SHP77 treated with DMSO at 0.1 percent for 48 hours (cell line): ENCODE measurements at places on chromosomes 5 and 9.

GRCh38 chr5:6858419-6858818, 145.2 kb downstream of the TENT4A start:
- DNase-seq = no peak

DNA sequence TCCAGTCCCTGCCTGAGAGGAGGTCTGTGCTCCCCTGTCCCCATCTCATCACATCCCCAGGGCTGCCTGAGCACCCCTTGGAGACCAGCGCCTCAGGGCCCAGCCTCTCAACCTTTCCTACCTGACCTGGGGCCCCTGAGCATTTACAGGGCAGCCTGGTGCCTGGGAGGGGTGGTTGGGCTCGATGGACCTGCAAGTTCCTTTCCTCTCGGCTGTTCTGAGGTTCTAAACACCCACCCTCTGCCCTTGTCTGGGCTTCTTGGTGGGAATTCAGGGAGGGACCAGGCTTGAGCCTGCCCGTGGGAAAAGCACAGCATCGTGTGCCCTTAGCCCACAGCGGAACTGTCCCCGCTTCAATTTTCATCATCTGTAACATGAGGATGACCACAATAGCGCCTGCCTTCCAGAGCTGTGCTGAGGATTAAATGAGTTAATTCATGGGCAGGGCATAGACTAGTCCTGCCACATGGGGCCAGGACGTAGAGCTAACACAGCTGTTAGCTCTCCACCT, 91.0 kb upstream of the SH3PXD2B start:
- no peak for DNase-seq

DNA sequence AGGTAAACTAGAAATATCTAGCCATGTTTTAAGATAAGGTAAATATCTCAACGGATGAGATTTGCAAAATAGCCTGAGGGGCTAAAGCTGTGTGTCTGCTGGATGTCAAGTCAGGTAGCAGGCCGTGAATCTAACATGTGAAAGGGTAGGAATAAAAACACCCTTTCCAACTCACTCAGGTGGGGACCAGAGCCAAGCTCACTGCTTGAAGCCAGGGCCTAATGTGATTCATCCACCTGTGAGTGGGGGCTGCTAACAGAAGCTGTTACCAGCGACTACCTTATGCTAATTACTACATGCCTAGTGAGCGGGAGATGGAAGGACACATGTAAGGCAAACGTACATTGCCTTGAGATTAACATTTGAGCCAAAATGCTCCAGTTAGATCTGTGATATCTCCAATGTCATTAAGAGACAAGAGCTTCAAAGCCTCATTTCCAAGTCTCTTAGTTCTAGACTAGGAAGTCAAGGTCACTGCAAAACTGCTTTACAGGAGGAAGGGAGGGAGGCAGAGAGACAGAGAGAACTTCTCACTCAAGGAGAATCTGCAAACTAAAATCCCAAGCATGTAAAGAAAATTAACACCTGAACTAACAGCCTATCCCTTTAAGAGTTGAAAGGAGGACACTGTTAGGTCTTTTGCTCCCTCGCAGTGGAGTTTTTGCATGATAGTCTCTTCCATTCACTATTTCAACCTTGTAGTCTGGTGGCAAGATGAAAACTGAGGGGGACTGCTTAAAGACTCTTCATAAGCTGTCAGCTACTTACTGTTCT, 141.6 kb upstream of the RPS23 start:
- DNase-seq = no peak

GRCh38 chr9:120326049-120326693, 253.8 kb downstream of the CDK5RAP2 start:
- no peak for DNase-seq

- DNase-seq = no peak
These were observed 814.2 kb upstream of the ZNF608 start for GRCh38 chr5:125560476-125561225.

DNA sequence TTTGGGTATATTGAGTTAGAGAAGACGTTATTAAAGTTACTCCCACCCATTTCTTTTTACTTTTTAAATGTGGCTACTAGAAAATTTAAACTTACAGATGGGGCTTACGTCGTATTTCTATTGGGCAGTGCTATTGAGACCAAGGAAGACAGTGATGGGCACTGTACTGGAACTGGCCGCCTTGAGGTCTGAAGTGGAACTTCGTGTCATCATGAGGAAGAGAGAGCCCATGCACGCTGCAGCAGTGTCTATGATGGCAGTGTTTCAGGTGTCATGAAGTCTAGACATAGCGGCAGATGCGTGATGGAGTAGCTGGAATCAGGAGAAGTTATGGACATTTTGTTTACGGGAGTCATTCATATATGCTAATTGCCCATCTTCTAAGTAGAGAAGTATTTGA, 143.7 kb downstream of the LRRC70 start:
- DNase-seq = no peak
